ENCODE measurements at places on chromosomes 4 and X.

GRCh38 chr4:153763404-153763803 lies 3.6 kb upstream of the RNF175 start:
- peak; percentile 31 for DNase-seq

DNA sequence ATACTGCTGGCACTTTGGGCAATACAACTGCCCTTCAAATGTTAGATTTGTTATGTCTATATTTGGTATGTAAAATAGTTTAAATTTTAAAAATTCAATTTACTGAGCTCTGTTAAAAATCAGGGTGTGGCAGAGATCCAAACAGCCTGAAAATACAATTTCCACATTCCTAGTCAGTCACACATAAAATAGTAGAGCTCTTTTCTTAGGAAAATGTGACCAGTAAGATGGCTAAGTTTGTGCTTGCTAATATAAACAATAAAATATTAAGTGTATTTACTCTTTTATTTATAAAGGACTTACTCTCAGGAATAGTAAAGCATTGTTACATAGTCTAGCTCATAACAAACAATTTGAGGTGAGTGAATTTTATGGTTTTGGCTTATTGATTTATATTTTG lies 200.2 kb downstream of the DKK2 start:
- DNase-seq, result no peak

DNA sequence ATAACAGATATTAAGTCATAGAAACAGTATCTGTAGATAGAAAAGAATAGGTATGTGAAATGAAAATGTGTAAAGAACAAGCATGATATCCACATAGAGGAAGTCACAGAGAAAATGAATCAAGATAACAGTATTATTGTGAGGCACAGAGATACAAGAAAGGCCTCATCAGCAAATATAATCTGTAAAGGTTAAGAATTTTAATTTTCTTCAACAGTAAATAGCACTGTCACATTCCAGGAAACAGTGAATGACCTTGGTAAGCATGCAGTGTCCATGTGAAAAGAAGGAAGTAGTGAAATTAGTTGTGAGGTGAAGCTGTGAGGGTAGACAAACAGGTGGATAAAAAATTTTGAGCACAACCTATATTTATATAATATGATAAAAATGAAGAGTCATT lies 39.5 kb upstream of the NDST4 start:
- no peak for DNase-seq

DNA sequence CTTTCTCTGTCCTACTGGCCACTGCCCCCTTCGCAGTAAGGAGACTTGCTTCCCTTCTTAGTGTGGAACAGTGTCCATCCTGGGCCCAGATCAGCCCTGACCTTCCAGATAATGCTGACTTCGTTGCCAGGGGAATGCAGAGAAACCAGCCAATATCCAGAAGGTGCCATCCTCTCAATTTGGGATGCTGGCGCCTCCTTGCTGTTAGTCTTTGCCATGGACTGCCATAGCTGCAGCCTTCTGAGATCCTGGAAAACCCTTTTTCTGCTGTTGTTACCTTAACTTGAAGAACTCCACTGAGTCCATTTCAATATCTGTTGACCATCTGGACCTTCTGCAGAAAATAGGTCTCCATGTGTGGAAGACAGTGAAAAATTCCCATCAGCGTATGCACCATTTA lies 21.8 kb downstream of the RAI2 start:
- no peak for DNase-seq

DNA sequence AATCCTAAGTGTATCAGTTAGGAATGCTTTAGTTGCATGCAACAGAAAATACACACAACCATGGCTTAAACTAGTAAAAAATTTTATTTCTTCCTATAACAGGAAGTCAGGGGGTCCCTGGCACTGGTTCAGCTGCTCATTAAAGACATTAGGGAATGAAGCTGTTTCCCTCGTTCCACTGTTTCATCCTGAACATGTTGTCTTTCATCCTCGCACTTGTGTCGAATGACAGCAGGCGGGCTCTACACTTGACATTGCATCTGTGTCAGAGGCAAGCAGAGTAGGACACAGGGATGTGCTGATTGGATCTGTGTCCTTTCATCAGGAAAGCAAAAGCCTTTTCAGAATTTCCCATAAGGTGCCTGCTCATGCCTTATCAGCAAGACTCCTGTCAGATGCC lies 22.8 kb upstream of the C1QTNF7 start:
- no peak for DNase-seq

GRCh38 chr4:74934016-74934831 lies 1.3 kb downstream of the PARM1 start:
- peak; percentile 2 for DNase-seq

GRCh38 chr4:174316546-174316945 lies 32.8 kb downstream of the CEP44 start:
- no peak for DNase-seq

DNA sequence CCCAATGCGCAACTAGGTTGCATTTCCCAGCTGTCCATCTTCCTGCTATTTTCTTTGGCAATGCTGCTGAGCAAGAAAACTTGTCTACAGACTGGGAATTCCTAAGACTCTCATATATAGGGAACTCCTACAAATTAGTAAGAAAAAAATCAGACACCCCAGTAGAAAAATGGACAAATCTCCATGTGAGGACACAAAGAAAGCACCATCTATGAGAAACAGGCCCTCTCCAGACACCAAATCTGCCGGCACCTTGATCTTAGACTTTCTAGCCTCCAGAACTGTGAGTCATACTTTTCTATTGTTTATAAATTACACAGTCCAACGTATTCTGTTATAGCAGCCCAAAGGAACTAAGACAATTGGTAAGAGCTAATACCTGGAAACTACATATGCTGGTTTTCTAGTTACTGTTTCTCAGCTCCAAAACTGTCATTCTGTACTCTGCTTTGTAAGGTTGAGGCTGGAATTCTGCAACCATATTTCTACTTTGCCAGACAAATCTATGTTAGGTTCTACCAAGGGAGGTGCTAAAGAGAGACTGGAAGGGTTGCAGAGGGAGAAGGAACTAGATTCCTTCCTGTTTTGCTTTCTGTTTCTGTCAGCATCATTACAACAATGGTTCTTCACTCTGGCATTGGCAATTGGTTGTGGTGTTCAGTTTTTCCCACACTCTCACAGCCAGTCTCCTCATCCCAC lies 35.7 kb upstream of the FAM241A start:
- peak; percentile 84 for DNase-seq

- no peak for DNase-seq
Observed at GRCh38 chrX:34288782-34289181, 156.7 kb upstream of the FAM47A start.

DNA sequence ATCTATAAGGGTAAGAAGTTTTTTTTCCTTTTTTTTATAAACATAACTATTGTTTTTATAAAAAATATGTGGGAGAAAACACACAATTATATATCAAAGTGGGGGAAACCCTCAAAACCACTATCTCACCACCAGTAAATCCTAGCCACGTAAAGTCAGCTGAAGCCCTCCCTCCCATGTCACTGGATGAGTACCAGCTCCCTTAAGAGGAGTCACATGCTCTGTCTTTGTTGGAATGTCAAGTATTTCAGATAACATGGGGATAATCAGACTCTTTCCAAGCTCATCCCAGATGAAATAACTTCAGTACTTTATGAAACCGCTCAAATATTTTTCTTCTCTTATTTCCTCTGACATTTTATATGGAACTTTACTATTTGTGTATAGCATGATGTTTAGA lies 2.4 kb downstream of the MYOZ2 start:
- DNase-seq, result no peak

- peak; percentile 71 for DNase-seq
Observed at GRCh38 chr4:139873111-139873860, 207.7 kb downstream of the MGST2 start.

DNA sequence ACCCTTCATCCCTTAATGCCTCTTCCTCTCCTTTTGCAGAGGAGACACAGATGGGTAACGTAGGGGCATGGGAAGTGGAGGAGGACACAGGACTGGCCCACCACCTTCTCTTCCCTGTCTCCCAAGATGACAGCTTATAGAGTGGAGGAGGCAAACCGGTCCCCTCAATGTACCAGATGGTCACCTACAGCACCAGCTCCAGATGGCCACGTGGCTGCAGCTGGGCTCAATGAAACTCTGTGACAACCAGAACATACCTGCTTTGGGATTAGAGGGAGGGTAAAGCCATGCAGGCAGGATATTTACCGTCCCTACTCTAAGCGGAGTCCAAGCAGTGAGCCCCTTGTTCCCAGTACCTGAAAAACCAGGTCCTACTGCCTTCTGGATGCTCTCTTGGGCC lies 7.5 kb upstream of the KLHL15 start:
- no peak for DNase-seq

GRCh38 chr4:150479657-150480056 lies 102.3 kb upstream of the MAB21L2 start:
- no peak for DNase-seq

DNA sequence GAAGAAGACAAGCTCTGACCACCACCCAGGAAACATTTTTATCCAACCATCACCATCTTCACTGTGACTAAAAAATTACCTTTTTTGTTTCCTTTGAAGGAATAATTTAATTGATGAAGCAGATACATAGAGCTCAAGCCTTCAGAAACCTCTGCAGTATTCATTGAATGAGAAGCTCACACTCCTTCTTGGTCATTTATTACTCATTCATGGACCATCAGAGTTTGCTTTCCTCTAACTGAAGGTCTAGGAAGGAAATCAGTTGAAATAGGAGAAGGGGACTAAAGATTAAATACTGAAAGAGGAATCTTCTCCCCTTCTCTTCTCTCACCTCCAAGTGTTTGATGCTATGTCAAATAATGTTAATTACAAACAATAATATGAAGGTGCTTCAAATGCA lies 290.6 kb upstream of the KLF3 start:
- DNase-seq, result no peak

- no peak for DNase-seq
Observed at GRCh38 chrX:18971506-18971905, 12.4 kb downstream of the PHKA2 start.

DNA sequence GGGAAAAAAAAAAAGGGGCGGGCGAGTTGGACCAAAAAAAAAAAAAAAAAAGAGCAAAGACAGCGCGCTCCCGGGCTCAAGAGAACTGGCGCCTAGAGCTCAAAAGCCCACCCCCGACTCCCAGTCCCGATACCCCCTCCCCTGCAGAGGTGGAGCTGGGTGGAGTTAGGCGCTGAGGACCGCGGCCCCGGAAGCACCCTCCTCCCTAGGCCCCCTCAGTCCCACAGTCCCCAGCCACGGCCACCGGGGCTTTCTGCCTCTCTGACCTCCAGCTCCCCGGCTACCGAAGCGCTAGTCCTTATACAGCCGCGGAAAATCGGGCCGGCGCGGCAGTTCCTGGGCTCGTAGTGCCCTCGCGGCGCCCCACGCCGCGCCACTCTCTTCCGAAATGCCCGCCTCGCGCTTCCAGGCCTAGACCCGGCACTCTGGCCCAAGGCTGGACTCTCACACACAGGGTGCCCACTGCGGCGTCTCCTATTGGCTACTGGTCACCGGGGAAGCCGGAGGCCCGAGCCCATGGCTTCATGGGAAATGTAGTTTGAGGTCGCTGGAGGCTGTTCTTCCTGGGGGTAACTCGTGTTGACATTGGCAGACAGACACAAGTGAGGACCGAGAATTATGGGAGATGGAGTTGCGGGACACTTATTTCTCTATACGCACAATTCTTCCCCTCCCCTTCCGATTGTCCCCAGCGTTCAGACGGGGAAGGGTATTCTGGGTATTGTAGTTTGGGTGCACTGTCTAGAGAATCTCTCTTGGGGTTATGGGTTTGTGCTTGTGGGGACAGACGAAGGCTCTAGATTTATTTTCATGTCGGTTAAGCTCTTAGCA lies at the start of gene ENOX2:
ENOX2 (minus strand) TSS at position 427 of the 831 bp plus-strand sequence. CDS start 199,993 bp downstream, outside the sequence.
- DNase-seq, result peak; percentile 93

DNA sequence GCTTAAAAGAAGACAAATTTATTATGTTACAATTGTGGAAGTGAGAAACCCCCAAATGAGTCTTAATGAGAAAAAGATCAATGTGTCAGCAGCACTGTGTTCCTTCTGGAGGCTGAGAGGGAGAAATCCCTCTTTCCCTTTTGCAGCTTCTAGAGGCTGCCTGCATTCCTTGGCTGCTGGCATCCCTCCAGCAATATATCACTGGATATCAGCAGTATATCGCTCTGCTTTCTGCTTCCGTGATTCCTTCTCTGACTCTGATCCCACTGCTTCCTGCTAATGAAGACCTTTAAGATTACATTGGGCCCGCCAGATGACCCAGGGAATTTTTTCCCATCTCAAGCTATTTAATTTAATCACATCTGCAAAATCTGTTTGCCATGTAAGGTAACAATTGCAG lies 1008.0 kb downstream of the RAPGEF2 start:
- no peak for DNase-seq

DNA sequence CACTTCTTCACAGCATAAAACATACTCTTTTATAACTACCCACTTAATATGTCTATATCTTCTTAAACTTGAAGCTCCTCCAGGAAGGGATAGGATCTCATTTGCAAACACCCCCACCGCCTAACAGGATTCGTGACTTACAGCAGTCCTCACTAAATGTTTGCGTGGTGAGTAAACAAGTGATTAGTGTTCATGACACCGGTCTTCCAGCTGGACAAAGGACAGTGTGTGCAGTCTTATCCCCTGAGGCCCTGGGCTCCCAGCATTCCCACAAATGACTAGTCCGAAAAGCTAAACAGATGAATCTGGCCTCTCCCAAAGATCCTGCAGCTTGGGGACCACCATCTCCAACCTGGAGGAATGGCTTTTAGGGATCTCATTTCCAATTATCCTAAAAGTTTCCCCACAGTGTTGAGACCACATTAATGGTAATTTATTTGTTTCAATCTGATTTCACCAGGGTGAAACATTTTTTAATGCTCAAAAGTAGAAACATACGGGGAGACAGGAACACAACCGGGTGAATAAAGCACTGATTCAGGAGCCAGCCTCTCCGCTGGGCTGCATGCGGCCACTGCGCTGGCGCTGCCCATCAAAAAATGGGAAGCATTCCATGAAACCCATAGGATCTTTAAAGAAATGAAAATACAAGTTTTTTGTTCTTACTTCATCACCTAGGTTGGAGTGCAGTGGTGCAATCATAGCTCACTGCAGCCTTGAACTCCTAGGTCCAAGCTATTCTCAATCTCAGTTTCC lies 69.2 kb downstream of the HADH start:
- no peak for DNase-seq

GRCh38 chr4:34492414-34492813 lies 1751.9 kb downstream of the ARAP2 start:
- no peak for DNase-seq
